ENCODE measurements at places on chromosomes 11 and 22.

DNA sequence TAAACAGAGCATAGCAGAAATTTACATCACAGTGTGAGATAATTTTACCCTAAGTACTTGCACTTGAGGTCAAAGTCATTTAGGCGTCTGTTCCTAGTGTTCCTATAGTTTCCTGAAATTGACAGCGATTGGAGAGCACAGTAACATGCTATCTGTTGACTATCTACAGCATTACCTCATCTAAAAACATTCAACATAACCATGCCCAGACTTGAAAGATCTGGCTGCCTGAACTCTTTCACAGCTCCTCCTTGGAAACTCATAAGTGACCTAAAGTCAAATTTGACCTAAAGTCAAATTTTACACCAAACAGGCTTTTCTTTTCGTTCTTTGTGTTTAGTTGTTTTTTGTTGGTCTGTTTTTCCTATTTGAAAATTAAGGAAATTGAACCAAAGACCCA is 233.8 kb upstream of the UBASH3B start:
- DNase-seq: no peak

- no peak for DNase-seq
Measured at GRCh38 chr11:107752508-107752907, 40.7 kb upstream of the SLN start.

DNA sequence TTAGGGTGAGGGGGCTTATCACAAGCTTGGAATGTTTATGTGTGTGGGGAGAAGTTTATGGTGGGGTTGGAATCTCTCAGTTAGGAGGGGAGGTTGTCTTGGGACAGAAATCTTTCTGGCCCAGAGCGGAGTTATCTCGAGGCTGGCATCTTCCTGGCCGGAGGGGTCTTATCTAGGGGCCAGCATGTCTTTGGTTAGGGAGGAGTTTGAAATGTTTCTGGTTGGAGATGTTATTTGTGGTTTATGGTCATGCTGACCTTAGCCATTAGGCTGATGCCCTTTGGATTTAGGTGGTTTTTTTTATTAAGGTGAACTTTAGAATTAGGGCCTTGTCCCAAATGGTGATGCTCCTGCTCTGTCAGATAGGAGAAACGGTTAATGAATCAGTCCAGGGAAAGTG is 7.9 kb upstream of the RBMXL2 start:
- DNase-seq: no peak

GRCh38 chr11:46381819-46382645 is 563 bp downstream of the MDK start:
- DNase-seq: no peak
